ENCODE measurements at places on chromosomes 3 and 15. TPM values are rescaled to one million over a fixed set of nuclear protein-coding genes. Genes with fewer than 3 reads are reported as not detected.

The C2CD4A gene
- total RNA-seq = not detected

The TUSC7 gene
- total RNA-seq = not detected

GRCh38 chr15:28873585-28874190 is 12.1 kb upstream of the APBA2 start:
- H3K36me3 ChIP-seq = no peaks in the 10 kb centered on the region
- no peaks in the 10 kb centered on the region for H3K27me3 ChIP-seq
- no peak for DNase-seq
- H3K4me3 ChIP-seq = no peak overlapping the region

GRCh38 chr3:15264486-15264885 is 58.4 kb downstream of the CAPN7 start:
- no peaks in the 10 kb centered on the region for H3K27me3 ChIP-seq
- H3K4me1 ChIP-seq = peaks cover 27% of the 10 kb centered on the region
- H3K27ac ChIP-seq = no peak overlapping the region
- no peak overlapping the region for H3K4me3 ChIP-seq

DNA sequence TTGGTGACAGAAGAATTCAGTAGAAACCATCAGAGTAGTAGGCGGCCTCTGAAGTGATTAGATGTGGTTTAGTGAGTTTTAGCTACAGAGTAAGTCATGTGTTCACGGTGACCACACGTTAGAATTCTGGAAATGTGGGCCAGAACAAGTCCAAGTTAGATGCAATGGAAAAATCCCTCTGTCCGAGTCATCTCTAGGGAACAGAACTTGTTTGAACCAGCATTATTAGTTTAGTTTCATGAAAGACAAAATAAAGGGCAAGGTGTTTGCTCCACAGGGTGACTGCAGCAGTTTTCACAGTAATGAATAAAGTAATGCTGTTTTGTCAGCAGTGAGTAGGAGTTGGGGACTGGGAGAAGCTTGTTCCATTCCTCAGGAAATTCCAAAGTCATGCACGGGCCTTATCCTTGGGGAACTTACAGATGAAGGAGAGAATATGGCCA is 100.2 kb downstream of the CGNL1 start:
- H3K36me3 ChIP-seq = no peaks in the 10 kb centered on the region
- no peak overlapping the region for H3K27ac ChIP-seq
- no peak overlapping the region for H3K4me3 ChIP-seq

GRCh38 chr3:183478501-183478900 is 50.1 kb upstream of the MCF2L2 start:
- H3K27me3 ChIP-seq = no peaks in the 10 kb centered on the region
- H3K4me1 ChIP-seq = no peaks in the 10 kb centered on the region
- DNase-seq = peak; percentile 33
- H3K36me3 ChIP-seq = no peaks in the 10 kb centered on the region
- no peak overlapping the region for H3K27ac ChIP-seq

GRCh38 chr15:38427380-38427779 is 26.5 kb upstream of the FAM98B start:
- no peaks in the 10 kb centered on the region for H3K27me3 ChIP-seq
- DNase-seq = no peak
- no peak overlapping the region for H3K27ac ChIP-seq
- H3K4me1 ChIP-seq = no peaks in the 10 kb centered on the region
- no peaks in the 10 kb centered on the region for H3K36me3 ChIP-seq
- H3K4me3 ChIP-seq = no peak overlapping the region

- no peak overlapping the region for H3K27ac ChIP-seq
- no peak overlapping the region for H3K4me3 ChIP-seq
- DNase-seq = peak; percentile 32
Measured at GRCh38 chr3:125107861-125108567, 52.2 kb upstream of the HEG1 start.

Measured in upper lobe of left lung (tissue), 6 donors.